Ammon's horn (tissue), 1 donor: ENCODE measurements at places on chromosomes 1 and 21.

- no peak for DNase-seq
These were observed 4.5 kb upstream of the COL16A1 start for GRCh38 chr1:31708324-31708723.

- no peak for DNase-seq
These were observed 72.8 kb downstream of the CAMK2N1 start for GRCh38 chr1:20413136-20413775.

DNA sequence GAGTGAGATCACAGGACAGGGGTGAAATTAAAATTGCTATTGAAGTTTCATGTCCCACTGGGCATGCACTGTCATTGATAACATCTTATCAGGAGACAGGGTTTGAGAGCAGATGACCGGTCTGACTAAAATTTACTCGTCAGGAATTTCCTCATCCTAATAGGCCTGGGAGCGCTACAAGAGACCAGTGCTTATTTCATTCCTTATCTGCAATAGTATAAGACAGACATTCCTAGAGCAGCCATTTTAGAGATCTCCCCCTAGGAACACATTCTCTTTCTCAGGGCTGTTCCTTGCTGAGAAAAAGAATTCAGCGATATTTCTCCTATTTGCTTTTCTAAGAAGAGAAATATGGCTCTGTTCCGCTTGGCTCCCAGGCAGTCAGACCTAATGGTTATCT is 181.4 kb upstream of the ETV3 start:
- DNase-seq: no peak

DNA sequence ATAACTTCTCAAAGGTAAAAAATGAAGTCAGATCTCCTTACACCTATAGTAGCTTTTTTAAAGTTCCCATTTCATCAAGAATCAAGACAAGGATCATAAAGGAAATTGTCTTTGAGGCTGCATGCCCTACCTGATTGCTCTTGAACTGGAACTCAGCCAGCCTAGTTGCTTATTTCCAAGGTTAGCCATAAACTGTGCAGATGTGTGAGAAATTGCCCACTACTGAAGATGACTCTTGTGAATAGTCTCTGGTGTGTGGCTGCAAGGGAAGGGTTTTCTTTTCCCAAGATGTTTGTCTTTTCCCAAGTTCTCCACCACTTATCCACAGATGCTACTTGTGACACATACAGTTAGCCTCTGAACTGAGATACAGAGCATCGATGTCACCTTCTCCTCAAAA is 81.7 kb upstream of the DUSP10 start:
- DNase-seq: no peak

DNA sequence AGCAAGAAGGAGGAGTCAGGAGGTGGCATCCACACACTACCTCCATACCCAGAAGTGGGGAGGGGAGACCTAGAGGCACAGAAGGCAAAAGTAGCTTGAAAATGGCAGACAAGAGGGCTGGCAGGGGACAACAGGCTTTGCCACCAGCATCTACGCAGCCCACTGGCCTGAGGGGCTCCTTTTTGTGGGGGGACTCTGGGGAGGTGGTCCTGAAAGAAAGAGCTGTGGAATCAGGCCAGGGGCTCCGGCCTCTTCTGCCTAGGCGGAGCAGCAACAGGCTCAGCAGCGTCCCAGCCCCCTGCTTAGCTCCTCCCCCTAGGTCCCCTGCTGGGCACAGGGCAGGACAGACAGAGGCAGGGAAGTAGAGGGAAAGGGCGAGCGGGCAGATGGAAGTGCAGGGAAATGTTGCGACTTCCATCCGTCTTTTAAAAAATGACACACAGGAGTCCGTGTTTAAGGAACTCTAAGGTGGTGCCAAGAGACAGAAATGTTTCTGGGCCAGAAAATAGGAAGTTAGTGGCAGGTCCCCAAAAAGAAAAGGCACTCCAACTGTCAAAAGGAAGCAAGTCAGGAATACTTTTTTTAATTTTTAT is 10.0 kb upstream of the LEFTY2 start:
- no peak for DNase-seq

DNA sequence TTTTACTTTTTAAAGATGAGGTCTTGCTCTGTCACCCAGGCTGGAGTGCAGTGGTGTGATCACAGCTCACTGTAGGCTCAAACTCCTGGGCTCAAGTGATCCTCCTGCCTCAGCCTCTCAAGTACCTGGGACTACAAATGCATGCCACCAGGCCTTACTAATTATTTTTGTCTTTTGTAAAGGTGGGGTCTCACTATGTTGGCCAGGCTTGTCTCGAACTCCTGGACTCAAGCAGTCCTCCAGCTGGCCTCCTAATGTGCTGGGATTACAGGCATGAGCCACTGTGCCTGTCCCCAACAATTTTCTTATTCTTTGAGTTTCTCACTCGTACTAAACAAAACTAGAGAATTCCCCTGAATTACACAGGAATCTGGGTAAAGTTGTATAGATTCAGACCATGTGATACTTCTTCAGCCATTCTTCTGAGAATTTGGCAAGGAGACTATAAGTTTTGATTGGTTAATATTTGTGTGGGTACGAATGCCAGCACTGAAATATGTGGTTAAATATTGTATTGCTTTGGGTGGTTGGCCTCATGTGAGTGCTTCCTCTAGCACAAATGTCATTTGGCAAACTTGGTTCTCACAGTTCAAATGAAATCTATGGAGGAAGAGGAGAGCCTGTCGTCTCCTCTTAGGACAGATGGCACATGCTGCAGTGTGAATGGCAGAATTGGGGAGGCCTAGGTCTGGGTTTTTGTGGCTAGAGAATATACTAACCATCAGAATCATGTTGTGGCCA is 104.9 kb downstream of the RUNX1 start:
- no peak for DNase-seq

- peak; percentile 28 for DNase-seq
These were observed 1.3 kb downstream of the NEK7 start for GRCh38 chr1:198157847-198158725.

GRCh38 chr1:52249831-52250230 is 107.9 kb downstream of the ZFYVE9 start:
- no peak for DNase-seq

GRCh38 chr1:6506210-6507036 is 15.0 kb upstream of the PLEKHG5 start:
- no peak for DNase-seq

GRCh38 chr1:143652744-143653428 is 318.9 kb downstream of the FAM72C start:
- no peak for DNase-seq

GRCh38 chr1:36689992-36690391 is 207.3 kb upstream of the CSF3R start:
- no peak for DNase-seq

DNA sequence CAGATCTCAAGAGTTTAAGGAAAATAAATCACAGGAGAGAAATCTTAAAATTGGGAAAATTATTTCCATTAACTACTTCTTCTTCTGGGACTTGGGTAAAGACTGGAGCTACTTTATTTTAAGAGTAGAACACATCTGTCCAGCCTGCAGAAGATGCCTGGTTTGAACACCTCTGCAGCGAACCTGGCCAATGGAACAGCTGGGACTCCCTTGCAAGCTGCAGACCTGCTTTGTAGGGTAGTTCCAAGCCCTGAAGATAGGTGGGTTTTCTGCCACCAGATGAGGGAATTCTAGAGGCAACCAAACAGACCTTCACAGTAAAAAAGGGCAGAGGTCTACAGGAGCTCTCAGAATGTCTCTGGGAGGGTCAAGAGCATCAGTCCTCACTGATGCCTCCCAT is 86.5 kb upstream of the CACNA1E start:
- no peak for DNase-seq

GRCh38 chr1:11138029-11138428 is 38.4 kb upstream of the EXOSC10 start:
- DNase-seq: no peak

DNA sequence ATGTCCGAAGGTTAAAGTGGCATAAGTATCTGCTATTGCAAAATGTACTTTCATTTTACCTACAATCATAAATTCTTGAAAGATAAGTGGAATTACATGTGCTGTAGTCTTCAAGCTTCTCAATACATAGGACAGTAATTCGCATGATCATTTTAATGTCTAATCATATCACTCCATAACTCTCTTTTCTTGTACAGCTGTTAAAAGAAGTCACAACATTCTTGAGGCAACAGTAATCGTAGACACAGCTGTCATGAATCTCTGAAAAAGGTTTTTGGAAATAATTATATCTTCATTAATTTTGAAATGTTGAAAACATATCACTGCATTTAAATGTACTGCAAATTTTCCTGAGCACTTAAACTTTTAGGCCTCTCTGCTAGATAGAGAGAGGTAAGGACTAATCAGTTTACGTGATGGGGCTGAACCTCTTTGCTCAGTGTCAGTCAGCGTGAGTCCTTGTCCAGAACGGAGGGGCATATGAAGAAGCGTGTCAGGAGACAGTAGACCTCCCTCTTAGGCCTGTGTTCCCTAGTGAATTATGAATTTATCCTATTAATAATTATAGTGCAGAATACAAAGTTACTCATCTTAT is 133.4 kb downstream of the NEK7 start:
- DNase-seq: no peak

DNA sequence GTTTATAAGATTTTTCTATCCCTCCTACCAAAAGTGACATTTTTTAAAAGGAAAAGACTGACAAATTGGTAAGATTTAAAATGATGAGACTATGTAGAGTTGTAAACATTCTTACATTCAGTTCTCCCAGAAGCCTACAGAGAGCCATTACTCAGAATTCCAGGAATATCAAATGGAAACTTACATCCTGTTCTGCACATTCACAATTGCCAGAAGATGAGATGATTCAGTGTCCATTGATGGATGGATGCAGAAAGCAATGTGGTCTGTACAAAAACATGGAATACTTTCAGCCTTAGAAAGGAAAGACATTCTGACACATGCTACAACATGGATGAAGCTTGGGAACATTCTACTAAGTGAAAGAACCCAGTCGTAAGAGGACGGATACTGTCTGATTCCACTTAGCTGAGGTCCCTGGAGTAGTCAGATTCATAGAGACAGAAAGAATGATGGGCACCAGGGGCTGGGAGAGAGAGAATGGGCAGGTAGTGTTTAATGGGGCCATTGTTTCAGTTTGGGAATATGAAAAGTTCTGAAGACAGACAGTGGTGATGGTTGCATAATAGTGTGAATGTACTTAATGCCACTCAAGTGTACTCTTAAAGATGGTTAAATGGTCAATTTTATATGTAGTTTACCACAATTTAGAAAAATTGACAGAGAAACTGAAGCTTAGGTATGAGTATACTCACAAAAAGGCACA is 16.6 kb downstream of the MX1 start:
- no peak for DNase-seq

- no peak for DNase-seq
These were observed 1279.9 kb upstream of the TMPRSS15 start for GRCh38 chr21:19683492-19683891.

DNA sequence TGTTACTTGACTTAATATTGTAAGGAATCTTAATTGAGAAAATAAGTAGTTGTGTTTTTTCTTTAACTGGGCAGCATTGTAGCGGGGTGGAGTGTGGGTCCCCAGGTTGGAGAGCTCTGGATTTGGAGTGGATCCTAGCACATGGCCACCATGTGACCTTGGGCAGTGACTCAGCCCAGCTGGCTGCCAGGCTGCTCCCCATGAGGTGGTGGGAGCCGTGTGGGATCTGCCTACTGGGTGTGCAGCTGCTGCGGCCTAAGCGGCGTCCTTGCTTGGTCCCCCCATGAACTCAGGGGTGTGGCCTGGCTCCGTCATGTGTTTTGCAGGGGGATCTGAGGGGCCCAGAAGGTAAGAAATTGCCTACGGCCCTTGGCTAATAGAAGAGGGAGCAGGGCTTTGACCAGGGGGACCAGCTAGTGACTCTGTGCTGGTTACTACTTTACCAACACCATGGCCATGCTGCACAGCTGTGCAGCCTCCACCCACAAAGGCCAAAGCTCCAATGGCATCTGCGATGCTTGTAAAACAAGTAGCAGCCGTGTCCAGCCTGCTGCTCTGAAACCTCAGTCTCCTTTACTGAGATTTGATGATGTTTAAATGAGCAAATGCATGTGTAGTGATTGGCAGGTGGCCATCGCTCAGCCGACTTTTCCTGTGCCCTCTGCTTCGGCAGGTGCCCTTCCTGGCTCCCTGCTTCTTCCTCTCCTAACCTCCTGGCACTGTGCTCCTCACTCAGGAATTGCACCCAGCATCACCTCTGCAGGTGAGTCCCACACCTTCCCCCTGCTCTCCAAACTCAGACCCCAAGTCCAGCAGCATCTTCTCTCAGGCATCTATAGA is 68.3 kb downstream of the ADARB1 start:
- DNase-seq: no peak

- DNase-seq: no peak
These were observed 64.8 kb upstream of the ZNF648 start for GRCh38 chr1:182126272-182126800.

GRCh38 chr1:204319462-204319861 is 40.3 kb downstream of the PLEKHA6 start:
- DNase-seq: no peak

- DNase-seq: no peak
These were observed 5.2 kb downstream of the TNFRSF18 start for GRCh38 chr1:1200876-1201810.

GRCh38 chr1:110309139-110309538 is 30.0 kb upstream of the RBM15 start:
- no peak for DNase-seq

GRCh38 chr1:176701151-176701866 is 238.3 kb downstream of the PAPPA2 start:
- DNase-seq: no peak

DNA sequence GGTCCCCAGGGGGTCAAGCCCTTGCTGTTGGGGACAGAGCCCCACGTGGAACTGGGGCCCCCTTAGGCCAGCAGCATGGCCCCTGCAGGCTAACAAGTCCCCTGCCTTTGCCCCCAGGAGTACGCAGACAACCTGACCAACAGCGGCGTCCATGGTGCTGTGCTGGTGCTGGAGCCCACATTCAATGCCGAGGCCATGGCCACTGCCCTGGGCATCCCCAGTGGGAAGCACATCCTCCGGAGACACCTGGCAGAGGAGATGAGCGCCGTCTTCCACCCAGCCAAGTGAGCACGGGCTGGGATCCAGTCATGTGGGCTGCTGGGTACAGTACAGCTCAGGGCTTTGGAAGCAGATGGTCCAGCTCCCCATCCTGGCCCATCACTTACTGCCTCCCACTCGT is 49.6 kb upstream of the TMEM51 start:
- DNase-seq: no peak

GRCh38 chr1:111446967-111447892 is 1.8 kb downstream of the WDR77 start:
- DNase-seq: no peak

DNA sequence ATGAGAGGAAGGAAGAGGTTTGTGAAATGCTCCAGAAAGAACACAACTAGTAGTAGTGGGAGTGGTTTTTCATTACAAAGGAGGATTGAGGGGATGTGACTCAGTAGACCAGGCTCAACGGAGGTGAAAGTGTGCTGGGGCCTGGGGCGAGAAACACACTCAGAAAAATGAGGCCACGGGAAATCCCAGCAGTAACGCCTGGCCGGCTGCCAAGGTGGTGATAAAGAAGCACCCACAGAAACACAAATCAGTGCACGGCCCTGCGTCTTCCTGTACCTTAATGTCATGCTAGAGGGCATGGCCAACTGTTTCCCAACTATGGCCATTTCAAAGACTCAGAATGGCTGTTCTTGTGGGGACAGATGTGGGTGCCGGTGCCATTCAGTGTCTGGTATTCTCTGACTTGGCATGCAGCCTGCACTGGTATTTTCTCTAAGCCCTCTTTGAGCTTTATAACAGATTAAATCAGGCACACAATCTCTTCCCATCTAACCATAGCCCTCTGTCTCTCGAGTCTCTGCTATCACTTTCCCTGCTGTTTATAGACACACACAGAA is 38.2 kb downstream of the URB2 start:
- DNase-seq: peak; percentile 66
